AG08395 (cell line): ENCODE measurements at places on chromosomes 7 and 10.
A peak's percentile ranks its signal among the peaks of the same experiment; 100 is the strongest.

DNA sequence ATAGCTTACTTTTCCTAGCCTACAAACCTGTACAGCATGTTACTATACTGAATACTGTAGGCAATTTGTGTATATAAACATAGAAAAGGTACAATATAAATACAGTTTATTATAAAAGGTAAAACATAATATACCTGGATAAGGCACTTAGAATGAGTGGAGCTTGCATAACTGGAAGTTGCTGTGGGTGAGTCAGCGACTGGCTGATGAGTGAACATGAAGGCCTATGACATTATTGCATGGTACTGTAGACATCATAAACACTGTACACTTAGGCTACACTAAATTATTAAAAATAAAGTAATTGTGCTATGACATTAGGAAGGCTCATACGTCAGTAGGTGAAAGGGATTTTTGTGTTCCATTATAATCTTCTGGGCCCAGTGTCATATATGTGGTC lies 228.8 kb downstream of the HDAC9 start:
- DNase-seq = no peak

- no peak for DNase-seq
These were observed 168.4 kb downstream of the SEMA3D start for GRCh38 chr7:85018498-85018897.

DNA sequence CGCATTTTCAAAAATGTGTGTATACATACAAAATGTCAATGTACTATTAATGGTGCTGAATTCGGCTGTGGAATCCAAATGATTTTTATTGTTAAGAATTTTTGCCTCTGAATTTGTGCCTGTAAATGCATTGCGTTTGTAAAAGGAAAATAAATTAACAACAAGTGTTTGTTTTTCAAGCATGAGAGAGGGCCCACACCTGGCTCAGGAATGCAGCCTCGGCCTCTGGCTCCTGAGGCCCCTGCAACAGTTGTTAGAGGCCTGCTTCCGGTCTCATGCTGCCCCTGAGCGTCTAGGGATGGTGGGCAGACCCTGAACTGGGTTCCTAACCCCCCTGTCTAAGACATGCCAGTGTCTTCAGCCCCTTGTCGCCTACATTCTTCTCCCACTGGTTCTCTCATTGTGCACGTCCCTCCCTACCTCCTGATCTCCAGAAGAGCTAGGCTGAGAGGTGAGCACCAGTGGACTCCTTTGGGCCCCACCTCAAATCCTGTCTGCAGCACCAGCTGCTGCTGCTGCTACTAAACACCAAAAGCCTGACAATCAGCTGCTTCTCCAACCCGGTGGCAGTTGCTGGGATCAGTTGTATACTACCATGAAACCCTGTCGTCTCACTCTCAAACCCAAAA lies 1.9 kb upstream of the BTBD16 start:
- DNase-seq = no peak

GRCh38 chr7:2023877-2024566 lies 208.7 kb downstream of the MAD1L1 start:
- no peak for DNase-seq

GRCh38 chr10:3067859-3068179 lies 471 bp downstream of the PFKP start:
- DNase-seq = no peak

DNA sequence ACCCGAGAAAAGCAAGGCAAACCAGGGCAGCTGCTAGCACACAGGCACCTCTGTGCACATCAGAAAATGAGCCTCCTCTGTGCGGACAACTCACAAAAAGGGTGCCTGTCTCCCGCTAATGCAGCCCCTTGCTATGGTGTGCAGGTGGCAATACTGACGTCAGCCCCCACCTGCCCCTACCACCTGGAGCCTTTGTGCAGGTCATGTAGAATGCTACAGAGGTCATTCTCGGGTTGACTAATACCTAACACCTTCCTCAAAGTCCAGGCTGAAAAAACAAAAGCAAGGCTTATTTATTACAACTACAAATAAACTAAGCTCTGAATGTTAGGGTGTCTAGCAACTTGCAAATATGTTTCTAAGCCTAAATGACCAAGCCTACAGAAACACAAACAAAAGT lies 13.9 kb downstream of the PIP4K2A start:
- DNase-seq = no peak

- no peak for DNase-seq
These were observed 546.3 kb downstream of the TYW1 start for GRCh38 chr7:67542916-67543315.

DNA sequence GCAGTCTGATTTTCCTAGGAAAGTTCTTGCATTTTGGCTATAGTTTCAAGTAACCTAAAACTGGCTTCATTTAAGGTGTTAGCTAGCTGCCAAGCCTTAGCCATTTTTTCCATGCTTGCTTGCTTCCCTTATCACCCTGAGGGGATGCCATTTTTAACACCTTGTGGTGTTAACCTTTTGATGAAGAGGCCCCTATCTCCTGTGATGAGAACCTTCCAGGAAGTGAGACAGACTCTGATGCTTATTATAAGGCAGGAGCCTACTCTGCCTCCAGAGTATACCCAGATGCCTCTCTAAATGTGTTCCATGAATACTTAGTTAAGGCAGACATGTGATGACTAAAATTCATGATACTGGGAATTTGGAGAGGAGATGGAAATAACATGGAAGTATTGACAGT lies 4.9 kb upstream of the VWA2 start:
- no peak for DNase-seq

- no peak for DNase-seq
These were observed 42.2 kb downstream of the MAD1L1 start for GRCh38 chr7:2190531-2190930.

GRCh38 chr10:109988212-109988596 lies 19.6 kb upstream of the ADD3 start:
- DNase-seq = peak; percentile 36
